ENCODE measurements at places on chromosomes 2 and 18. TPM values are rescaled to one million over a fixed set of nuclear protein-coding genes. Genes with fewer than 3 reads are reported as not detected.

CYTIP gene
- total RNA-seq = not detected

DNA sequence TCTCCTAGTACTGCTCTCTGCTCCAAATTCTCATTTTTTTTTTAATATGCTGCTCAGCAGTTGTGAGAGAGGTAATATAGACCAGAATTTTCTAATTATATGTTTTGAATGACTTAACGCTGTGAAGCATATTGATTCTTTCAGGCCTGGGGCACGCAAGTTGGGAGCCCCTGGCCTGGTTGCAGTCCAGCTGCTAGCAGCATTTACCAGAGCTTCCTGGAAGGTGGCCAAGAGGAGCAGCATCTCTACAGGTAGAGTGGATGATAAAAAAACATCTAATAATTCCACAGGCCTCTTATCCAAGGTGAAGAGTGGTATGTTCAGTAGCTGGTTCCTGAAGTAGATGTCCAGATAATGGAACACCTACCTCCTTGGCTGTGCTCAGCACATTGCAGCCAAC, 7.3 kb upstream of the UGP2 start:
- no peak for DNase-seq

DNA sequence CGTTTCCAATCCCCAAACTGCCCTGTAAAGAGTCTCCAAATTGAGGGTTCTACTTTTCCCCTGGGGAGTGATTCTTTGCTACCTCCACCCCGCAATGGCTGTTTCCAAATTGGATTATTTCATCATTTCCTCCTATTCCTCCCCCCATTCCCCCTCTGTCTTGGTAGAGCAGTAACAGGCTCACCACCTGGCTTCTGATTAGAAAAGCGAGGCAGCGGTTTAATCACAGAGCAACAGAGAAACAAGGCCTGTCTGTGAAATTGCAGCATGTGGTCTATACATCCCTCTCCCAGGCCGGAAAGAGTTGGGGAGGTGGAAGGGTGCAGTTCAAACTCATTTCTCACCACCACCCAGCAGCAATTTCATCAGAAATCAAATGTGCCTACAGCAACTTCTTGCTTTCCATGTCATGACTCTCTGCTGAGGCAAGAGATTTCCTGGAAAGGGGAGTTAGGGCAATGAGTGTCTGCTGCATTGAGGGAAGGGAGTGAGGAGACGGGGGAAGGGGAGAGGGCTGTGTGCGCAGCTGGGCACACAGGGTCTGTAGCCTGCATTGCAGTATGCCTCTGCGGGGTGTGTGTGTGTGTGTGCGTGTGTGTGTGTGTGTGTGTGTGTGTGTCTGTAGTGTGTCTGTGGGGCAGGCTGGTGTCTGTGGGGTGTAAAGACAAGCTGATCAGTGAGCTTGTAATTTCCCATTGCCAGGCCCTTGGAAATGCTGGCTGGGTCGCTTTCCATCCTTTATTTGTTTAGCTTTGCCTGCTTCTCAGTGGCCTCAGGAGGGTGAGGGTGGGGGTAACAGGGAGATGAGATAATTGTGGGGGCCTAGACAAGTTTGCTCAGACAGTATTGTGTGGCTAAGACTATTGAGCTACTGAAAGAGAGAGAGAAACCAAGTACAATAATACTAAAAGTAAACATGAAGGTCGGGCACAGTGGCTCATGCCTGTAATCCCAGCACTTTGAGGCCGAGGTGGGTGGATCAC, 13.5 kb upstream of the IGFBP2 start:
- DNase-seq = peak; percentile 42

- DNase-seq = no peak
Observed at GRCh38 chr2:172736424-172737174, 954 bp downstream of the RAPGEF4 start.

- peak; percentile 49 for DNase-seq
Observed at GRCh38 chr2:174247474-174248186, 702 bp downstream of the OLA1 start.

GRCh38 chr2:223109341-223109740, 57.4 kb downstream of the KCNE4 start:
- peak; percentile 43 for DNase-seq

DNA sequence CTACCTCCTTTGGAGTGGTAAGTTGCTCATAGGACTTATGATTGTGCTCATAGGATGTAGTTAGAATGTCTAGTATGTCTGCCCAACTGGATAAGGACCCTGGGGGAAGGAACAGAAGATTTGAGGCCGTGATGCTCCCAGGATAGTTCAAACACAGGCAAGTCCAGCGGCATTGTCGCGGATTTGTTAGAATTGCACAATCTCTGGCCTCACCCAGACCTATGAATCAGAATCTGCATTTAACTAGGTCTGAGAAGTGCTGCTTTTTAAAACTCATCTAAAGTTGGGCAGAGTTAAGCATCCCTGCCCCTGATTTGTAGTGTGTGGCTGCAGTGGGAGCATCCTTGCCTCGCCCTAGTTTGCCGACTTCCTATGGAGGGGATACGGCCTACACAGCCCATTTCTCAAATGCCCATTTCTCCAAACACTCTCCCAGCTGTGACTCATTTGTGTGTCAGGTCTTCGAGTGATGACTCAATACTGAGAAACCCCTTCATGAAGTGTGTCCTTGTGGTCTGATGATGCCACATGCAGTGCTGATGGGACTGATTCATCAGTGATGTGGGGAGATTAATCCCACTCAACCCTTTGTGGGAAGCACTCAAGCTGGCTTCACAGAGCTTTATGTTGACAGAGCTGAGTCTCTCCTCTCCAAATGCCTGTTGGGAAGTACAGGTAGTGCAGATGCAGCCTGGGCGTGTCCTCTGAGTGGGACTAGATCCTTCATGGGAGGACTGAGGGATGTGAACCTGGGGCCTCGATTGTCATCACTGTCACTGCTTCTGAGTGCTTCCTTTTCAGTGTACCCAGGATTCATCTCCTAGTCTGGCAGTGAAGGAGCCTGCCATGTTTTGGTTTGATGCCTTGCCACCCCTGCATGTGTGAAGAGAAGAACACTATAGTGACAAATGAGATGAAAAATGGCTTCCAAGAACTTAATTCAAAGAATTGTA, 18.7 kb downstream of the SMIM21 start:
- DNase-seq = peak; percentile 99

DNAH7 gene
- 0.89 TPM for total RNA-seq

IL36G gene
- not detected for total RNA-seq

ATL2 gene
- 29.3 TPM for total RNA-seq

RFTN2 gene
- 2.1 TPM for total RNA-seq

GRCh38 chr2:207337234-207338219, 171.8 kb upstream of the KLF7 start:
- peak; percentile 43 for DNase-seq

DNA sequence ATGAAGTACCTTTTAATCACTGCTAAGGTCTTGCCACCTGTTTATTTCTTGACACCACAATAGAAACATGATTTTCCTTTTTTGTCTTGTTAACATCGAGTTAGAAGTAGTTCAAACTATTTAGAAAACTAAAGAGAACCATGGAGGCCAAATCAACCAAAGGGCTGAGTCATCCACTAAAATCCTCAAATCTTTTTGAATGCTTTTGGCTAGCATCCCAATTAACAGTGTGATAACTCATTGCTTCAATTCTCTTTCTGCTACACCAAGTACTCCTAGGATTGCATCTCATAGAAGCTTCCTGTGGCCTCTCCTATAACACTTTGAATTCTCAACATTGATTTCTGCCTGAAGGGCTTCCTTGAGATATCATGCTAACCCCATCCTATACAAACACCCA, 159.9 kb upstream of the MMADHC start:
- DNase-seq = no peak

GRCh38 chr2:172342611-172343010, 84.8 kb upstream of the ITGA6 start:
- DNase-seq = no peak

GRCh38 chr2:46850742-46851141, 64.9 kb downstream of the MCFD2 start:
- peak; percentile 78 for DNase-seq

All from GM23248 (cell line).